ENCODE measurements at places on chromosomes 16 and 17.

- no peak for DNase-seq
Measured at GRCh38 chr16:54493061-54493460, 206.5 kb upstream of the IRX3 start.

GRCh38 chr17:37373530-37374159 lies 2.1 kb upstream of the C17orf78 start:
- DNase-seq = peak; percentile 46

DNA sequence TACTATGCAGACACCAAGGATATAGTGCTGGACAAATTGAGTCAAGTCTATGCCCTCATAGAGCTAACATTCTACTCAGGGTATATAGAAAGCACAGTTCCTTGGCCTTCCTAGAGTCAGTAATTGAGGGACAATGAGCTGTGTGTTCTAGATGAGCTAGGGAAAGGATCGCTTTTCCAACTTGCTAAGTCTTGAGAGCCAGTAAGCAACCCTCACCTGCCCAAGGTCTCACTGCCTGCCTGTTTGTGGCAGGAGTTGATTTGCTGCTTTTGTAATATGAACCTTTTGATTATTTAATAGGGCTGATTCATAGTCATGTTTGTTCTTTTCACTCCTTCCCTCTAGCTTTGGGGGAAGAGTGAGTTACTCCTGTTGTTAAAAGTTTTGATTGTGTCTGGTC lies 6.5 kb downstream of the DDX42 start:
- no peak for DNase-seq

DNA sequence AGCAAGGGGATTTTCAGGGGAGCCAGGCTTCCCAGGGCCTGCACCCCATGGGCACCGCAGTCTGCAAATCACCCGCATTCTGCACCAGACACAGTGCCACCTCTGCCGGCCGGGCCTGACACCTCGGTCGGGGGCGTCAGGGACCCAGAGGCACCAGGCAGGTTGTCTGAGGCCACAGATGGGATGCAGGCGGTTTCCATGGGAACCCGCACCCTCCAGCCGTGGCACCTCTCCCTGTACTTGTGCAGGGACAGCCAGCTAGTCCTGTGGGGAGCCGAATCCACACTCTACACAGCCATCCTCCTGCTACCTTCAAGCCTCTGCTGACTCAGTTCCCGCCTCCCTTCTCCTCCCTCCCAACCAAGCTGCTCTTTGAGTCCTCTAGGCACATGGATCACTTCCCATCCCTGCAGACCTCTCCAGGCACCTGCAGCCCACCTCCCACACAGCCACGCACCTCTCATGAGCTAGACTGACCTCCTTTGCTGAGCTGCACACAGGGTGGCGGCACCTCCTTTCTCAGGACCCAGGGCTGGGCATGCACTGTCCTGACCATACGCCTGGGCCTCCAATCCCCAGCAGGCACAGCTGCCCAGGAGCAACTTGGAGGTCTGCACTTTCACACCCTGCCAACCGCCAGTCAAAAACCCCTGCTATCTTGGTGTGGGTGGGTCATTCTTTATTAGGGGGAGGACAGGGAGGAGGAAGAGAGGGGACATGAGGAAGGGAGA lies 119.5 kb downstream of the C16orf78 start:
- no peak for DNase-seq

- no peak for DNase-seq
Measured at GRCh38 chr16:81137754-81138153, 41.6 kb upstream of the GCSH start.

- DNase-seq = no peak
Measured at GRCh38 chr17:28849281-28849680, 5.5 kb upstream of the ERAL1 start.

GRCh38 chr17:81514739-81515529 lies 2.3 kb upstream of the ACTG1 start:
- peak; percentile 60 for DNase-seq

GRCh38 chr17:53950207-53950857 lies 127.6 kb downstream of the KIF2B start:
- no peak for DNase-seq

DNA sequence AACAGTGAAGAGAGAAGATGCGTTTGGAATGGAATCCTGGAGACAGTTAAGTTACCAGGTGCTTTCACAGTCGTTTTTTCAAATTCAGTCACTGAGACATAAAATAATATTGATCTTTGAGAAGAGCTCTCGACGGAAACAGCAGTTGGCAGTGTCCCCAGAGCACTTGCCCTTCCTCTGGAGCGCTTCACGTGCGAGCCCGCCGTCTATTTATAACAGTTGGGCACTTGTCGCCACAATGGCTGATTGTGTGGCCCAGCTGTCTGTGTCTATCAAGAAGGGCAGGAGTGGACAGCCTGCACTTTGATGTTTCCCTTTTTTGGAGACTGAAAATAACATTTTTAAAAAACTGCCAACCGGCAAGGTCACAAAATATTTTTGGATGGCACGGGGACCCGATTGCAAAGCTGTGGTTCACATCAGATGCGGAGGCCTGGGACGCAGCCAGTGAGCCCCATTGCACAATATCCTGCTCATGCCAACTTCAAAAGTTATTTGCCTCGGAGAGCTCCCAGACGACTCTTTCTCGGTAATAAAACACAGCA lies 62.9 kb downstream of the ADCY9 start:
- no peak for DNase-seq

DNA sequence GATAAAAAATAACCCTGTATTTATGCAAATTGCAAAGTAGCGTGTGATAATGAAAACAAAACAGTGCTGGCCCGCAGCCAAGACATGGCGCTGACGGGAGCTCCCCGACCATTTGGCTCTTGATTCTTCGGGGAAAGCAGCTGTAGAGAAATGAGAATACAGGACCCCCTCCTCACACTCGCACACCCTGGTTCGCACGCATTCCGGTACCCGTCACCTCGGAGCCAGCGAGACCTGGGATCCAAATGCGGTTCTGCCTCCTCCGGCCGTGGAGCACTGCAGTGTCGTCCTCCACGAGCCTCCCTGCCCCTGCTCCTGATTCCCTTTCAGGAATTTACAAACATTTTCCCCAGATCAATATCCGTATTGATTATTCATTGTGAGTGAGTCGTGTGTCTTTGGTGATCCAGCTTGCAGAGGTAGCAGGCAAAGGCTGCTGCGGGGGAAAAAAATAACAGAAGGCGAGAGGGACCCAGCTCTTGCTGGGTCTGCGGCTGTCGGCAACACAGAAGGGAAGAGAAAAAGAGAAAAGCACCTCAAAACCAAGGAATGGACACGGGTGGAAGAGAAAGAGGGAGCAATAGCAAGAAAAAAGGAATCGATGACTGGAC lies 184.1 kb upstream of the ZFHX3 start:
- DNase-seq = no peak

DNA sequence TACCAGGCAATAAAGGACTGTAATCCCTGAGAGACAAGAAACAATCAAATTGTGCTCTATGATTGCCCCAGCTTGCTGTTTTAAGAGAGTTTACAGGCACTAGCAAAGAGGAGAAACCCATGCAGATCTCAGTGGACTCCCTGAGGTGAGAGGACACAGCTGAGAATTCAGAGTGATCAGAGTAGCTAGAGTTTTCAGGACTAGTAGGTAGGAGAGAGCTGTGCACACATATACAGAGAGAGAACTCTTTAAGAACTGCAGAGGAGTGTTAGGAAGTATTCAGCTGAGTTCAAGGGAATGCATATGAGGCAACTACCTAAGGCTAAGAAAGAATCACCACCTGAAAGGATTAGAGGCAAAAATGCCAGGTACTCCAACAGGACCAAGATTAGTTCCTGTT lies 904.8 kb downstream of the CDH8 start:
- DNase-seq = no peak

GRCh38 chr17:55238931-55239297 lies 25.8 kb upstream of the HLF start:
- no peak for DNase-seq

DNA sequence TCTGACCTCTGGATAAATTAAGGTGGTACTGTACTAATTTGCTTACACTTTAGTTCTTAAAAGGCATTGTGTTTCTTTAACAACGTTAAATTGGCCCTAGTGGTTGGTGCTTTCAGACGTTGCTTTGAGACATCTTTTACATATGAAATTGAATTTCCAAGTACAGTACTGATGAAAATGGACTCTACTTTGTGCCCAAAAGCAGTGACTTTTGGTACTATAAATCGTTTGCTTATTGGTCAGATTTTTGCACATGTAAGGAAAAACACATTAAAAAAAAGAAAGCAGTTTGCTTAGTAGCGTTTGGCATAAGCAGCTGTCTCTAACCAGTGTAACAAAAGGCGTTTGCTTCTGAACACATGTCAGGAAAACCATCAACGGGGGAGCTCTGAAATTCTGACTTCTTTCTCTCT lies 139.6 kb downstream of the CDK5R1 start:
- DNase-seq = no peak

Measured in stimulated activated CD4-positive, alpha-beta T cell treated with anti-CD3 and anti-CD28 coated beads, Interleukin-12 subunit alpha, Interleukin-12 subunit beta, amount 100 ng/mL, for 48 hours (primary cell).